Endodermal cell (in vitro differentiated cells): ENCODE measurements at places on chromosomes 5 and 9.
A peak's percentile ranks its signal among the peaks of the same experiment; 100 is the strongest.

DNA sequence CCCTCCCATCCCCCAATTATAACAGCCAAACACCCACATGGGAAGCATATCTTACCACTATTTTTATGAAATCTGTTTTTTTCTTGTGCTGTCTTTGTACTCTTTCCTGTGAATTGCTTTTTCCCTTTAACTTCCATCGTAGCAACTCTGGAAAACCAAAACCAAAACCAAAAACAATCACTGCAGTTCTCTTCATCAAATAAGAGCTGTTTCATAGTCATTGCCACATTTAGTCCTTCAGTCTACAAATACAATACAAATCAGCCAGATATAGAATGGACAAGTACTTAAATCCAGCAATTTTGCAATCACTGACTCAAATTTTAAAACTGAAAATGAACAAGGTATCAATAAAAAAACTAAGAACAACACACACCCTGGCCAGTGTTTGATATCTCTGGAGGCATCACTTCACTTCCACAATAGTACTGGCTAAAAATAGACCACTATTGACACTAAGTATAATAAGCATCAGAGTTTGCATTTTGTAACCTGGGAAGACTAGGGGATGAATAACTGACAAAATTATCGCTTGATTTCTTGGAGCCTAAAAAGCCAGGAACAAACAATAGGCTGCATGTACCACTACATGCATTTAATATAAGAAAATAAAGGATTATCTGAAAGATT is 5.4 kb downstream of the PUM3 start:
- no peak for DNase-seq

DNA sequence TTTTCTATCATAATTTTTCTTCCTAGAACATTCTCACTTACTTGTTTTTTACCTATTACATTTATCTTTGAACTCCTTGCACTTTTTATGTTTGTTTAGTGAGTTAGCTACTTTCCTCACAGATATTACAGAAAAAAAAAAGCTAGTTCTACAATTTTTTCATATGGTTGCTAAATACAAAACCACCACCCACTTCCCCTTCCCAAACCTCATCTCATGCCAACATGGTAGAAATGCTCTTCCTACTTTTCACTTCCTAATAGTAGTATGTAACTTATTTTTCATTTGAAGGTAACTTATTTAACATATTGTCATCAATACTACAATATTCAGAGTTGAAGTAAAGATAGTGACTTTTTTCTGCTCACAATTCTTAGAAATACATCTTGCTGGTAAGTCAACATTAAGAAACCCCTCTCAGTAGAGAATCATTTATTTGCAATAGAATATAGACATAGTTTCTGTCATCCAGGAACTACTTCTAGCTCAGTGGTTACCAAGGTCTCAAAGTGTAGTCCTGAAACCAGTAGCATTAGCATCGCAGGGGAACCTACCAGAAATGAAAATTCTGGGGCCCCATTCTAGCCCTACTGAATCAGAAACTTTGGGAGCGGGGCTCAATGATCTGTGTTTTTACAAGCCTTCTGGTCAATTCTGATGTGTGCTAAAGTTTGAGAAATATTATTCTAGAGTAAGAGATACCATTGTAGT is 1124.6 kb downstream of the DTWD2 start:
- no peak for DNase-seq

DNA sequence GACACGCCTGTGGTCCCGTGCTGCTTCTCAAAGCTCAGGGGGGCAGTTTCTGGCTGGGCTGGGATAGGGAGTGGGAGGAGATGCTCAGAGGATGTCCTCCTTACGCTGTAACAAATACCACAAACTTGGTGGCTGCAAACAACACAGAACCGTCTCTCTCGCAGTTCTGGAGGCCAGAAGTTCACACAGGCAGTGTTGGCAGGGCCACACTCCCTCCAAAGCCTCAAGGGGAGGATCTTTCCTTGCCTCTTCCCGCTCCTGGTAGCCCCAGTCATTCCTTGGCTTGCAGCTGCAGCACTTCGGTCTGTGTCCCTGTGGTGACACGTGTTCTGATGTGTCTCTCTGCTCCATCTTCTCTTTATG is 10.4 kb upstream of the ORM1 start:
- peak; percentile 39 for DNase-seq

GRCh38 chr9:128643519-128644300 is 12.9 kb downstream of the DYNC2I2 start:
- DNase-seq: no peak

DNA sequence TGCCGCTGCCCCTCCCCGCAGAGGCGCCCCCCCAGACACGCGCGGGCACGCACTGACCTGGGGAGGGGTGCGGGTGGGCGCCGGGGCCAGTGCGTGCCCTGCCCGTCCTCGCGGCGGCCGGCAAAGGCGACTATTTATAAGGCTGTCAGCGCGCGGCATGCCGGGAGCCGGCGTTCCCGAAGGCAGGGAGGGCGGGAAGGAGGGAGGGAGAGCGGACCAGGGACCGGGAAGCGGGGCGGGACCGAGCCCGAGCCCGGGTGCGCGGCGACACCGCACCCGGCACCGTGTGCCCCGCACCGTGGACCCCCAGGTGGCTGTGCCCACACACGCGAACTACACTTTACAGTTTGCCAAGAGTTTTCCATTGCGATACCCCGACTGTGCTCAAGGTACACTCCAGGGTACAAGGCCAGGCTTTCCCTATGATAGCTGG is at the start of gene AK1:
Gene AK1 (minus strand): TSS at position 110 of the 433 bp plus-strand sequence. CDS start 3,058 bp downstream, outside the sequence.
- DNase-seq: peak; percentile 87

- DNase-seq: no peak
Observed at GRCh38 chr9:78909566-78909965, 612.6 kb downstream of the PSAT1 start.

DNA sequence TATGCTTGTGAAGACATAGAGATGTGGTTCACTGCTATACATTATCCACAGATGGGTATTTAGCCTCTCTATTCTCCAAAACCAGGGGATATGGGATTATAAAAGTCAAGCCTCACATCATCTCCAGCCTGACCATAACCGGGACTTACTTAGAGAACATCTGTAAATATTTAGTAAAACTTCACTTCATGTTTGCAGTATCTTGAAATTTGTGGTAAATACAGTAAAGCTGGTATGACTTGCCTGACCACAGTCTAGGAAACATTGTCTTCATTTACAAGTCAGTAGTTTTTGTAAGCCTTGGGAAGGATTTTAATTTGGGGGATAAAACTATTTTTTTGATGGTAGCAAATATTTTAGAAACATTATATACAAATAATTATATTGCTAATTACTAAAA is 64.2 kb downstream of the MAST4 start:
- DNase-seq: no peak

DNA sequence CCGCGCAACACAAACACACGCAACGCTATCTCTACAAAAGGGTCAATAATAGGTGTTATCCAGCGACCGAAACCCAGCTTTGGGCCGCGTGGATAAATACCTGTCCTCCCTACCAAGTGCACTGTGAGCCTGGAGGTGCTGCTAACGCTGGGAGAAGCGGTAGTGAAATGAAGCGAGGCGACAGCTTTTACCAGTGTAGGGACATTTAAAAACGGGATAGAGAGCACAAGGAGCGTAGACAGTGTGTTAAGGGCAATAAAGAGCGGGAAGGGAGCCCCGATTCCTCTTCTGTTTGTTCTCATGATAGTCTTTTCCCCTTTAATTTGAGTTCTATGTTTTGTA is 421 bp upstream of the DEPDC1B start:
- DNase-seq: no peak

- no peak for DNase-seq
Observed at GRCh38 chr9:995781-996180, 19.3 kb downstream of the DMRT3 start.

GRCh38 chr9:137620048-137620405 is 1.2 kb downstream of the EHMT1 start:
- no peak for DNase-seq

DNA sequence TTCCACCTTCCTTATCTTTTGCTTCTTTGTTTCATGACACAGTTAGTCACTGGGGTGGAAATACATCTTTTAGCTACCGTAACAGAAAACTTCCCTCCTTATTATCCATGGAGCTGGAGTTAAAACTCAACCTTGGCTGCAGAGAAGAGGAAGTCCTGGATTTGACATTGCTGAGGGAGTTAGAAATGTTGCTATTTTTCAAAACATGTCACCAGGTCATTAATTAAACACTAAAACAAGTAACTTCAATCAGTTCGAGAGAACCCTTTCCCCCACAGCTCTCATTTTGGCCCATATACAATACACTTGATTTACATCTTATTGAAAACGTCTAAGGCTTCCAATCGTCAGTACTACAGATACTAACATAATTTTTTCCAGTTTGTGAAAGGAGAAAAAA is 237.9 kb upstream of the CD180 start:
- DNase-seq: no peak

GRCh38 chr5:171957591-171958251 is 48.7 kb downstream of the FBXW11 start:
- DNase-seq: no peak

- DNase-seq: peak; percentile 67
Observed at GRCh38 chr9:8858596-8859161, 1059.1 kb upstream of the DMAC1 start.

- no peak for DNase-seq
Observed at GRCh38 chr9:99594056-99594780, 227.5 kb upstream of the NR4A3 start.

DNA sequence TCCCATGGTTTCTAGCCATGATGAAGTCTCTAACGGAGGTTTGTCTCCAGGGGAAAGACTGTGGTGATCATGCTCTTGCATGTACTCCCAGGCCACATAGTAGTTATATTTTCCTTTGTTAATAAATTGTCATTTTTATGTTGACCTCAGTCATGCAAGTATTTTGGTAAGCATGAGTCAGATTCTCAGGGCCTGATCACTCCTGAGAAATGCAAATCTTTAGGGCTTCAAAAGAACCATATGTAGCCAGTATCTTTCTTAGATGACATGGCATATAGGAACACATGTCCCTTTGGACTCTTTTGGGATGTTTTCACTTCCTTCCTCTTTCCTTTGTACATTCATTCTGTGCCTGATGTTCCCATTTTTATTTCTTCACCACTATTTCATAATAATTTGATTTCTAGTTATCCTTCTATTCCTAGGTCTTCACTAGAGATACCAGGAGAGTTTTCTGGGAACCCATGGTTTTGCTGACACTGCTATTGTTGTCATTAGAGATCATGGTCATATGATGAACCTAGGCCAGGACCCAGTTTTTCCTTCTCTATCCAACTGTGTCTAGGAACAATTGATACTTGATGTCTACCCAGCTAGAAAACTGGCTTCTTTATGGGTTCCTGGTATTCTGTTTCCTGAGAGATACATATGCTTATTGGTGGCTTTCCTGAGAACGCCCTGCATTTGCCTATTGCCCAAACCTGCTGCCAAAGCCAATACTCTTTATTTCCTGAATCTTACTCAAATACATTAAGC is 248.1 kb upstream of the NREP start:
- DNase-seq: no peak

DNA sequence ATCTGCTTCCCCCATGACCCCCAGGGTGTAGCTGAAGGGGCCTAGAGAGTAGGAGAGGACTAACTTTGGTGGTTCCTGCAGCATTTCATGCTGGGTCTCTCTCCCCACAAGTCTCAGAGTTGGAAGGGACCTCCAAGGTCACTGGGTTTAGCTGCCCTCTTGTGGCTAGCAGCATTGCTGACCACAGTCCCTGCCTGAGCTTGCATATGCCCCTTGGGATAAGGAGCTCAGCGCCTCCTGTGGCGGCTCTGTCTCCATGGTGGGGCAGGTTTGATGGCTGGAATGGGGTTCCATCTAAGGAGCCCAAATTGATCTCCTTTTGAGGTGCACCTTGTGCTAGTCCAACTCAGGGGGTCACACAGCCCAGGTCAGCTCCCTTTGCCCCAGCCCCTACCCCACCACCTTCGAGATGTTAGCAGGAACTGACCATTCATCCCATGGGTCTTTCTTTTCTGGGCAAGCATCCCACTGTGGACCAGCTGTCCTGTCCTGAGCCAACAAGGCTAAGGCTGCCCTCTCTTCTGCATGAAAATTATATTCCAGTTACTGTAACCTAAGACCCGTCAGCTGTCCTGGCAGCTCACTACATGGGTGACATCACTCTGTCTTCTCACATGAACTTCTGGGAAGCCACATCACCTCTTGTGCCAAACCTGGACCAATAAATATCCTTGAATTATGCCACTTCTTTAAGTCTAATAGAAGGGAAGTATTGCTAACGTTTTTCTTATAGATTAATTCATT is 196.2 kb downstream of the HSPA4 start:
- peak; percentile 91 for DNase-seq

GRCh38 chr5:133635051-133635450 is 22.7 kb upstream of the FSTL4 start:
- DNase-seq: no peak

- no peak for DNase-seq
Observed at GRCh38 chr5:142853682-142854081, 83.5 kb downstream of the ARHGAP26 start.

DNA sequence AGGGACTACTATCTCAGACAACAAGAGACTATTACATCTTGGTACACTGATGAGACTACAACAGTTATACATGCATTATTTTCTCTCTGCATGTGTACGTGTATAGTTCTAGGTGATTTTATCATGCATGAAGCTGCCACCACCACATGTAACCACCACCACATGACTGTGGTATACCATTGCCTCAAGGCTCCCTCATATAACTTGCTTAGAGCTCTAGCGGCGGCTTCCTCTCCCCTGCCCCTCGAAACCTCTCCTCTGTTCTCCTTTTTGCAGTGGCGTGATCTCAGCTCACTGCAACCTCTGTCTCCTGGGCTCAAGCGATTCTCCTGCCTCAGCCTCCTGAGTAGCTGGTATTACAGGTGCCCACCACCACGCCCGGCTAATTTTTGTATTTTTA is 162.3 kb downstream of the AOPEP start:
- no peak for DNase-seq

DNA sequence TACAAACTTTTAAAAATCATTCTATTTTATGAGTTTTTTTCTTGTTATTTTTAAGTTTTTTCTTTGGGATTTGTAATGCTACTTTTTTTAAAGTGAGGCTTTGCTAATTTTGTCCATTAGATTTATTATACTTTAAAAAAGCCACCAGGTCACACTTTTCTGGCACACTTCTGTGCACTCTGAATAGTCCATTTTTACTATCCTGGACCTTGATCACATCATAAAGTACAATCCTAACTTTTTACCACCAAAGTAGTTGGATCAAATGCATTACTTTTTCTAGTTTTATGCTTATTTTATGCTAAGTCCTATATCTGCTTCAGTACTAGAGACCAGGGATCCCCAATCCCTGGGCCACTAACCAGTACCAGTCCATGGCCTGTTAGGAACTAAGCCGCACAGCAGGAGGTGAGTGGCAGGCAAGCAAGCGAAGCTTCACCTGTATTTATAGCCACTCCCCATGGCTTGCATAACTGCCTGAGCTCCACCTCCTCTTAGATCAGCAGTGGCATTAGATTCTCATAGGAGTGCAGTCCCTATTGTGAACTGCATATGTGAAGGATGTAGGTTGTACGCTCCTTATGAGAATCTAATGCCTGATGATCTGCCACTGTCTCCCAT is 16.0 kb downstream of the FRRS1L start:
- DNase-seq: no peak
